ENCODE measurements at places on chromosomes 11 and 22.

DNA sequence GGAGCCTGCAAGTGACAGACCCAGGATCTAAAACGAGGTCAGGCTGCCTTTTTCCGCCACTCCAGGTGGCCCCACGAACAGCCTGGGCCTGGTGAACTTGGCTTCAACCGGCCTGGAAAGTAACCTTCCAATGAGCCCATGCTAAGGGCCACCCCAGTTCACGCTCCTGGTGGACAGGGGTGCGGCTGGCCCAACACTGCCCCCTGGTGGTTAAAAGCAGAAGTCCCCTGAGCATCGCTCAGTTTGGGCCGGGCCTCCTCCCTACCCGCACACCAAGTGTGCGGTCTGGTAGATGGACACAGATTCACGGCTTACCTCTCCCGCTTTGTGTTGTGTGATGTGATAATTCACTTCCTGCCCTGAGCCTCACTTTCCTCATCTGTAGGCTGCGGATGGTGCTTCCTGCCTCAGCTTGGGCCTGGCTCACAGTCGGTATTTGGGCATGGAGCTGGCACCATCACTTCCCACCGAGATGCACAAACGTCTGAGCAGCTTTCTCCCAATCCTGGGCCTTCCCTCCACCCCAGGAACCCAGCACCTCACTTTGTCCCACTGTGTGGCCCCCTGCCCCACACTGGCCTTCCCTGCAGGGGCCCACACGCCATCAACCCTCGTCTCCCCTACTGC is 13.7 kb upstream of the SEC14L3 start:
- peak; percentile 63 for DNase-seq

GRCh38 chr11:134576721-134577171 is 164.7 kb upstream of the B3GAT1 start:
- no peak for DNase-seq

GRCh38 chr11:76284161-76284560 is 77.9 kb upstream of the WNT11 start:
- DNase-seq: no peak

- DNase-seq: no peak
Measured at GRCh38 chr11:104060820-104061219, 24.4 kb downstream of the DDI1 start.

GRCh38 chr11:65421794-65422632 is 585 bp upstream of the NEAT1 start:
- peak; percentile 73 for DNase-seq

DNA sequence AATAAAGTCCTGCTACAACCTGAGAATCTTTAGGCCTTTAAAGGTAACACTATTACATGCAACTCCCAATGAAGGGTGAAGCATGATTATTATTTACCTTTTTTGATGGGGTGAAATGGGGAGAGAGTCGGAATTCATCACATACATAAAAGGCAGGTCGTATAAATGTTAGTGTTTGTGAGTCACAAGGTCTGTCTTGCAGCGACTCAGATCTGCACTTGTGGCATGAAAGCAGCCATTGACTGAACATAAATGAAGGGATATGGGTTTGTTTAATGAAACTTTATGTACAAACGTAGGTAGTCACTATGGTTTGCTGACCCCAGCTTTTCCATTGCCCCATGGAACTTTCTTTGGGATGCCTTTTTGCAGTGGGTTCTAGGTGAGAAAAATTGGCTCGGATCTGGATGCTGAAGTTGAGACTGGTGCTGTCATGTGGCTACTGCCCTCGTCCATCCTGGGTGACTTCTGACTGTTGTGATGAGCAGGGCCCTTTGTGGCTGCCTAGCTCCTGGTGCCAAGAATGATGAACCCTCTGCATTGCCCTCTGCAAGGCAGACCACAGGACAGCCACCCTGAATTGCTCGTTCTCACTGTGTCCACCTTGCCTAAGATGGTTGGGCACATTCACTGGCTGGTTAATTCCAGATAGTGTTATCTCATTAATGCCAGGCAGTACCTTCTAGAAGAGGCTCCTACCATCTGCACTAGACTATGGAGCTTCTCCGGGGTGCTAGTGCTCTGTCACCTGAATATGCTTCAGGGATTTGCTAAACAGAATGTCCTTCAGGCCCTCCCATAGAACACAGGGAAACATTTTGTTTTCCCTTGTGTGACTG is 11.3 kb downstream of the GGTLC2 start:
- no peak for DNase-seq

DNA sequence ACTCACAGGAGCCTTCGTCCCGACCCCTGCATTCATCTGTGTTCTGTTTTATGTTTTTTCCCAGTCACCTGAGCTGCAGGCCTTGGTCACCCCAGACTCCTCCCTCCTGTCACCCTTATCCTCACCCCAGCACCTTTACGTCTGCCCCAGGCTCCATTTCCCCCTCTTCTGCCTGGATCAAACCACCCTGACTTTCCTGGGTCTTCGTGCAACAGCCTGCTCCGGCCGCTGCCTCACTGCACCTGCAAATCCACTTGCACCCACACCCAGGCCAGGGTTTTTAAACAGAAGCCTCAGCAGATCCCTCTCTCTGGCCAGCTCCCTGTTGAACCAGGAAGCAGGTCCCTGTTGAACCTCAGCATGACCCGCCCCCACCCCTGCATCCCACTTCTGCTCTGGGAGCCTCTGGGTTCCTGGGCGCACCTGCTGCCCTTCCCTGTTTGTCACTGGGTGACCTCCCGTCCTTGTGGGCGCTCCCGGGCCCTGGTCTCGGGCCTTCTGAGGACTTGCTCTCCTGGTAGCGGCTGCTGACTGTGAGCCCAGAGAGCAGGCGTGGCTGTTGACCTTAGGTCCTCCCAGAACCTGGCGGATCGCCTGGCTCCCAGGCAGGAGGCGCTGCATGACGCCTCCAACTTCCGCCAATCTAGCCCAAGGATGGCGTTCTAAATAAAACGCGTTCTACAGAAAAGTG is 12.8 kb downstream of the MAPK8IP2 start:
- no peak for DNase-seq

- DNase-seq: no peak
Measured at GRCh38 chr11:87356428-87356827, 318.7 kb downstream of the TMEM135 start.

GRCh38 chr22:36160499-36160942 is at the start of gene APOL3:
TSS of gene APOL3 (minus strand) at chr22:36160755. CDS start at chr22:36149055, 11,700 bp downstream.
- DNase-seq: no peak

GRCh38 chr11:27468209-27468994 is 4.2 kb downstream of the LGR4 start:
- DNase-seq: no peak

- no peak for DNase-seq
Measured at GRCh38 chr11:124168796-124169195, 14.3 kb upstream of the OR10D3 start.

Measured in T-helper 2 cell (primary cell).